Stromal cell of bone marrow (primary cell): ENCODE measurements at places on chromosomes 1 and 21.

GRCh38 chr1:172172352-172172831 lies 248.1 kb upstream of the C1orf105 start:
- DNase-seq, result no peak

GRCh38 chr1:231735941-231736340 lies 109.4 kb downstream of the DISC1 start:
- no peak for DNase-seq

DNA sequence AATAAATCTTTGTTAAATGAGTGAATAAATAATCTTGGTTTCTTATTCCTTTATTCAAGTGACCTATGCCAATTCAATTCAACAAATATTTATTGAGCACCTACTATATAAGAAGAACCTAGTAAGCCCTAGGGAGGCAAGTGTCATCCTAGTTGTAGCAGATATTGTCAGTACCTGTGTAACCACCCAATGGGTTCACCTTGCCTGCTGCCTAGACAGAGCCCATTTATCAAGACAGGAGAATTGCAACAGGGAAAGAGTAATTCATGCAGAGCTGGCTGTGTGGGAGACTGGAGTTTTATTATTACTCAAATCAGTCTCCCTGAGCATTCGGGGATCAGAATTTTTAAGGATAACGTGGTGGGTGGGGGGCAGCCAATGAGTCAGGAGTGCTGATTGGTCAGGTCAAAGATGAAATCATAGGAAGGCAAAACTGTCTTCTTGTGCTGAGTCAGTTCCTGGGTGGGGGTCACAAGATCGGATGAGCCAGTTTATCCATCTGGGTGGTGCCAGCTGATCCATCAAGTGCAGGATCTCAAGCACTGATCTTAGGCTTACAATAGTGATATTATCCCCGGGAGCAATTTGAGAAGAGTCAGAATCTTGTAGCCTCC lies 53.8 kb upstream of the KCNA3 start:
- no peak for DNase-seq

GRCh38 chr1:162151900-162152829 lies 82.7 kb downstream of the NOS1AP start:
- no peak for DNase-seq

DNA sequence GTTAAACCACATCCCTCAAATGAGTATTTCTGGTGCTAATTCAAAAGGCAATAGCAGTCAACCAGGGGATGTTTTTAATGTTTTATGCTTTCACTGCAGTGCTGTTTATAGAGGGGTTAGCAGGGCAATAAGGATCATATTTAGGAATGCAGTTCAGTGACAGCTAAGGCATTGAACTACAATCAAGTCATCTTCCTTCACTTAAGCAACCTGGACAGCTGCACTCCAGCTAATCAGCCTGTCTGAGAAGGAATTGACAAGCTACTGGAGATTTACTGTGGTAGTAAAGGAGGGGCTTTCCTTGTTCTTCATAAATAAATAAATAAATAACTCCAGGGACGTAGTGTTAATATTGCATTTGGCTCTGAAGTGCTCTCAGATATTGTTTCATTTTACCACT lies 93.9 kb downstream of the DAB1 start:
- no peak for DNase-seq

GRCh38 chr1:202551683-202552082 lies 158.6 kb downstream of the SYT2 start:
- DNase-seq, result no peak

DNA sequence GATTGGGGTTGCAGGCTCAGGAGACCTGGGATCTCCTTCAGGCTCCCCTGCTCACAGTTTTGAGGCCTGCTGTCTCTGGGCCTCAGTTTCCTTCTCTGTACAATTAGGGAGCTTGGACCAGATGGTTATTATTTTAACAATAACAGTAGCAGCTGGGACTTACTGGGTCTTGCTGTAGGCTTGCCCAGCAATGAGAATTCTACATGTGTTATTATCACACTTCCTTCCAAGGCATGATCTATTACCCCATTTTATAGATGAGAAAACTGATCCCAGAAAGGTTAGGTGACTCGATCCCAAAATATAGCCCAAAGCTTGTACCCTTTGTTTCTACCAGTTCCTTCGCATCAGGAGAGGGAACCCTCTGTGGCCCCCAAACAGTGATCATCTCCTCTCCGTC lies 153.8 kb downstream of the PTPRU start:
- no peak for DNase-seq

GRCh38 chr21:45208627-45208951 lies 79.1 kb downstream of the POFUT2 start:
- DNase-seq, result no peak

DNA sequence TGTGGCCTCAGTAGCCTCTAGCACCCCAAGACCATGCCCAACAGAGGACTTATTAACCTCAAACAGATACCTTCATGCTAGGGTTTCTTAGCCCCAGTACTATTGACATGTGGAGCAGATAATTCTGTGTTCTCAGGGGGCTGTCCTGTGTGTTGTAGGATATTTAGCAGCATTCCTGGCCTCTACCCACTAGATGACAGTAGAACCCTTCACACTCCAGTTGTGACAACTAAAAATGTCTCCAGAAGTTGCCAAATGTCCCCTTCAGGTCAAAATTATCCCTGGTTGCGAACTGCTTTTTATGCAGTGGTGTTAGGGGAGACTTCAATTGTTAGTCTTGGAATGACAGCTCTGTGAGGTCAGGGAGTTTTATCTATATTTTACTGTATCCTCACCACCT lies 8.1 kb downstream of the KAZN start:
- DNase-seq, result no peak

GRCh38 chr1:86775395-86775794 lies 71.0 kb downstream of the SH3GLB1 start:
- no peak for DNase-seq

DNA sequence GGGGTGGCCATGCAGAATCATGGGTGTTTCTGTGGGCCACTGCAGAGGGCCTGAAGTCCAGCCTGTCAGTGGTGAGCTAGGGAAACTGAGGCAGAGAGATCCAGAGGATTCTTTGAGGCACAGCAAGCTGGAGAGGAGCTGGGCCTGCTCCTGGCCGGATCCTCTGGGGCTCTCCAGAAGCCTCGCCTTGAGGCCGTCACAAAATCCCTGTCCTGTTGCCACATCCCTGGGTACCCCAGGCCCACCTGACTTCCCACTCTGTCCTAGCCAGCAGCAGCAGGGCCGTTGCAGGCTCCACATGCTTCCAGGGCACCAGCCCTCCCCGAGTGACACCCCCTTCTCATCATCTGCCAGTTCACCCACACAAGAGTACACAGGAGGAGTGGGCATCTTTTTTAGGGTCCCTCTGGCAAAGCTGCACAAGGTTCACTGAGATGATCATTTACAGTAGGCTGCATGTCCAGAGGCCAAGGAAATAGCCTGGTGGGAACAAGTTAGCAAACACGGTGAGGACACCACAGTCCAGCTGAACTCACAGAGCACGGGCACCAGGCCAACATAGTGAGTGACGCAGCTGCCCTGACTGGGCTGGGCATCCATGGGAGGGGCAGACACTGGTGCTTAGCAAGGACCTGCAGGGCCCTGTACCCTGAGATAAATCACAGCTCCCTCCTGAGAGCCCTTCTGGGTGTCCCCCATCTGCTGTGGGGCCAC lies 25.1 kb upstream of the TSPEAR start:
- no peak for DNase-seq

- DNase-seq, result no peak
Observed at GRCh38 chr1:191101960-191102359, 624.3 kb upstream of the BRINP3 start.

- no peak for DNase-seq
Observed at GRCh38 chr1:214632091-214632490, 29.1 kb downstream of the CENPF start.

- no peak for DNase-seq
Observed at GRCh38 chr1:221149555-221150075, 270.4 kb downstream of the HLX start.

DNA sequence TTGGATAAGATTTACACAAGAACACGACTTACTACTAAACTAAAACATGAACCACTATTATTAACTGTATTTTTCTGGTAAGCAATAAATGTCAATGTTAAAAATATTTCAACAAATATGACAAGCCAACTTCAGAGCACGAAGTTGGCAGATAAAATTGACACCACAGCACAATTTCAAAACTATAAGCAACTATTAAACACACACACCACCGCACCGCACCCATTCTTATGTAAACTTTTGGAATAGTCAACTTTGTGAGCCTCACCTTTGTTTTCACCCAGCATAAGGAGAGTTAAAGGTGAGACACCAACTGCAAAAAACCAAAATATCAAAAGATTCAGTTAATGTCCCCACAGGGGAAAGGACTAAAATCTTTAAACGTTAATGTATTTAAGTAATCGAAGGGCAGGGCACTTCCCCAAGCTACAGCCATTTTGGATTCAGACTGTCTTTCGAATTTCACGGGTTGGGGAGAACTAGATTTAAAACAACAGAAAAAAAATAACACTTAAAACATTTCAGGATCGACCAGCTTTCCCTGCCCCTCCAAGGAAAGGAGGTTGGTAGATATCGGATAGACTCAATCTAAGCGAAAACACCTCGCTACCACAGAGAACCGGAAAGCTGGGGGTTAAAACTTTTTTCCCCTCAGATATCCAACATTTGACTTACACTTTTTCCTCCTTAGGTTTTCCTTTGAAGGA lies 872 bp downstream of the GPBP1L1 start:
- no peak for DNase-seq

DNA sequence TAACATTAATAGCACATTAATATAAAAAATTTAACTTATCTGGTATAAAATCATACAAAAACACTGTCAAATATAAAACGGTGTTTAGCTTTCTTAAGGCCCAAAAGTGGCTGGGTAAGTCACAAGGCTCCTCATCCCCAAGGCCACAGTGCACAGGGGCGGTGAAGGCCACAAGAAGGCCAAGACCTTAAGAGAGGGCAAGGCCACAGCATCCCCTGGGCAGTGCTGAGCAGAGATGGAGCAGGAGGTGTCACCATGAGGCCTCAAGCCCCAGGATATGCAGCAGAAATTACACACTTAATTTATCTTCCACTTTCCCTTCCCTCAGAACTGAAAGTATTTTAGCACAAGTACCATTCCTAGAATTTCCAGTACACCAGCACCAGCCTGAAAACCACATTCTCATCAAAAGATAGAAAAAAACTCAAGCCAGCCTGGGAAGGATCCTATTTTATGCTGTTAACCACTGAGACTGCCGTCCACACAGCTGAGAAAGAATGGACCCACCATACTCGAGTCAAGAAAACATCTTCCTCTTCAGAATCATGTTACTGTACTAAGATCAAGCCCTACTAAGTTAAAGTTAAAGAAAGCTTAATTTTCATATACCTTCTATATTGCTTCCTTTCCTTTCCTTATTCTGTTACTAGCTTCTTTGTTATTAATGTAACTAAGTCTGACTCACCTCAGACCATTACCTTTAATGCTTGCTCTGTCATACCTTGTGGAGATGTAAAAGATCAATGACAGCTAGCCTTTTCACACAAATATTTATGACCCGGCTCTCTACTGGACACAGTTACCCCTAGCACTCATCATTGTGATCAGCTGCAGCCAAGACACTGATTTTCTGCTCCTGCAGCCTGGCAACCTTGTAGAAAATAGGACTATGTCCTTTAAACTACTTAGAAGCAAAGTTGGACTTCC lies 26.4 kb upstream of the FMO1 start:
- DNase-seq, result no peak

- DNase-seq, result no peak
Observed at GRCh38 chr1:172397221-172397620, 23.3 kb upstream of the C1orf105 start.

GRCh38 chr1:78373676-78374075 lies 117.1 kb upstream of the PTGFR start:
- DNase-seq, result no peak

GRCh38 chr1:114118351-114118990 lies 35.2 kb downstream of the SYT6 start:
- no peak for DNase-seq

GRCh38 chr1:8706995-8707396 lies 110.4 kb downstream of the RERE start:
- no peak for DNase-seq

GRCh38 chr1:203464226-203464625 lies 11.4 kb upstream of the PRELP start:
- no peak for DNase-seq

DNA sequence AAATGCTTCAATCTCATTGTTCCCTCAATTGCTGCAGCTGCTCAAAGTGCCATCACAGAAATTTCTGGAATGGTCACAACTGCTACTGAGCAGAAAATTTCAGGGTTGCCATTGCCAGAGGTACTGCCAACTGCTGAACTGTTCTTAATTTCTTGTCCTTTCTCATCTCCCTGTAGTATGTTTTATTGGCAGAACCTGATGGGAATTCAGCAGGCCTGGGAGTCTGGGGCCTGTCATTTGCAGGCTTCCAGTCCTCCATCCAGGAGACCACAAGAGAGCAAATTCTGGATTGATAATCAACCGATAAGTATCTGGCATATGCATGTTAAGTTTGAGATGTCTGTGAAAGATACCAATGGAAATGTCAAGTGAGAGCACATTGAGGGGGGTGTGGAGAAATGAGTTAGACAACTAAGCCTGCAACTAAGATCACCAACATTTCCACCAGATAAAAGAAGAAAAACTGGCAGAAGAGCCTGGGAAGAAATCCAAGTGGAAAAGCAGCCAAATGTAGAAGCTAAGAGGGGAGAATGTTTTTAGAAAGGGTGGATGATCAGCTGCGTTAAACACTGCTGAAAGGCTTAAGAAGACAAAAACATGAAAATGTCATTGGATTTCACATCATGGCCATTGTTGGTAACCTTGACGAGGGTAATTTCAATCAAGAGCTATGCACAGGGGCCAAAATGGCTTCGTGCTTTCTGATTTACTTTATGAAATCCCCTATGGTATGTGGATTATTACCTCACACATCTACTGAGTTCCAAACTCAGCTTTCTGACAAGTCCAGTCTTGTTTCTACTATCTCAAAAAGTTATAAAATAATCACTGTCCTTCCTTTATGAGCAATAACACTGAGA lies 648.1 kb downstream of the PLPP3 start:
- DNase-seq, result no peak
